ENCODE measurements at places on chromosomes 13 and 19.
A peak's percentile ranks its signal among the peaks of the same experiment; 100 is the strongest.

DNA sequence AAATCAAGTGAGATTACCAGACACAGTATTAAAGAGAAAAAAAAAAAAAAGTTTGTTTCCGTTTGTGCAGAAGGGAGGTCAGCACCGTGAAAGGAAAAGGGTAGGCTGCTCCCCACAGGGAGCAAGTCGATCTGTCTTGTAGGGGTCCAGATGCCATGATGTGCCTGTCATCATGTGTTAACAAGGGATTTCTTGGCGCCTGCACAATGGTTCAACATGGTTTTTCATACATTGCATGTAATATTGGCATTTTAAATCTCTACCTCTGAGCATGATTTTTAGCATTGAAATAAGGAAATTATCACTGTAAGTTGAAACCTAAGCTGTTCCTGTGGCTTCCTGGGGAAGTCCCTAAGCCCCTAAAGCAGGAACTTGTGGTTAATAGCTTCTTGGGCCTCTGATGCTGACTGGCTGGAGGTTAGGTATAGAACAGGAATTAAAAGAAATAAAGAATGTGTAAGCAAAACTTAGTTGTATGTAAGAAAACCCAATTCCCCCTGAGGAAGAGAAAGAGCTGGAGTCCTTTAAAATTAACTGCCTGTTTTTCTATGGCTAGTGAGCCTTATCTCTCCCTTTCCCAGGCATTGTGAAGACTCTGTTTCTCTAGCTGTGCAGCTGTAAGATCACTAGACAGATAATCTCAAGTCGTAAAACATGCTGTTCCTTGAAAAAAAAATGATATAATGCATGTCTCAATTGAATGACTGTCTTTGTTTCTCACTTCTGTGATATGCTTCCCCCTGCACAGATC, 7.4 kb upstream of the FCGBP start:
- peak; percentile 37 for DNase-seq

DNA sequence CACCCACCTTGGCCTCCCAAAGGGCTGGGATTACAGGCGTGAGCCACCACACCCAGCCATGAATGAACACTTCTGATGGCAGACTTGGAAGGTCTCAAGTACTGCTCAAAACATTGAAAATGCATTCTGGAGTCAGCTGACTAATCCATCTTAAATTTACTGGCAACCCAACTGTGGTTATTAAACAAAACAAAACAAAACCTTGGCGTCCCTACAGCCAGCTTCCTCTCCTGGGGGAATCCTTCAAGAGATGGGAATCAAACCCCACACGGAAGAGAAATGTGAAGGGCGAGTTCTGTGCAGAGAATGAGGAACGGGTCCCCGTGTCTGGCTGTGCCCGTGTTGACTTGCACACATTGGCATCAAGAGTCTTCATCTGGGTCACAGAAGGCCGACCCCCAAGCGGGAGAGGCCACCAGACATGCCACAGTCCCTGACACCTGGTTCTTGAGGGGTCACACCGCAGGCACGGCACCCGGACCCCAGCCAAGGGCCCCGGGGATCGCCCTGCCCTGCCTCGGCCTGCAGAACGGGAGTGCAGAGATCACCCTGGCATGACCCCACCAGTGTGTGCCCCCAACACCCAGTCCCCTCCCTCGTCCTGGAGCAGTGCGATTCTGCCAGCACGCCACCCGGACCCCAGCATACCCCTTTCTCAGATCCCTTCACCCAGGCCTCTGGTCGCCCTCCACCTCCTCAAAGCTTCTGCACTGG, 3.2 kb downstream of the MAP2K2 start:
- DNase-seq, result no peak

DNA sequence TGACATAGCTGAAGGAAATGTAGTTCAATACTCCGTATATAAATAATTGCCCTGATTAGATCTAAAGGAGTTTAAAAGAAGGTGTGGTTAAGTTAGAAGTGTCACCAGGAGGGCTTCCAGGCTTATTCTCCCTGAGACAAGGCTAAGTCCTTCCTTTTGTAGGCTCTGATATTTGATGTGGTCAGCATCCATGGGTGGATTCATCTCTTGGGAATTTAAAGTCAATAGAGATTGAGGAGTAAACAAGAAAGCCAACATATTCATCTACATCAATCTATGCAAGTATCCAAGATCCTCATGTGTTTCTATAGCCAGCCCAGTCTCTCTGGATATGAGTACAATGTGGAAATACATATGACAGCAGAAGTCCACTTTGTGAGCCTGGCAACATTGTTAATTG, 76.8 kb downstream of the KCTD12 start:
- DNase-seq, result no peak

- DNase-seq, result no peak
Measured at GRCh38 chr13:100887729-100888151, 213.1 kb upstream of the TMTC4 start.

DNA sequence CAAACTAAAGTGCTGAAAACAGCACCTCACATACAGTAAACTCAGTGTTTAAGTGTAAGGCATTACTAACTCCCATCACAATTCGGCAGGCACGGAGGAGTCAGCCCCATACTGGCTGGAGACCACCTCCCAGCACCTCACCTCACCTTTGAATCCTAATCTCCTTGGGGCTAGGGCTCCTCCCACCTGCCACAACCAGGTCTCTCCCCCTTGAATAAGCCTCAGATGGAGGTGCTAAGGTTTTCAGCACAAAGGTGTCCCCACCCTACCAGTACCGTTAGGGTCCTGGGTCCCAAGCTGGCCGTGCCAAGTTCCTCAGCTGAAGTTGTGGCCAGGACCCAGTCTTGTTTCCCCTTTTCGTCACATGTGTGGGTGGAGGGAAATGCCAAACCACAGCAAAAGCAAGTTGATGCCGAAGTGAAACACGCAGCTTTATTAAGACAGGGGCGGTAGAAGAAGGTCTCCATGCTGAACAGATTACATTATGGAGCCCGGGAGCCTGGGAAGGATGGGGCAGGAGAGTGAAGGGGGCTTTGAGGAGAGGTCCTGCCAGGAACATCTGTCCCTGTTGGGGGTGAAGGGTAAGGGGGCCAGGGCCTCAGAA, at the start of gene IGFLR1:
IGFLR1 (minus strand) TSS at position 332 of the 604 bp plus-strand sequence. CDS start 1,272 bp downstream, outside the sequence.
- peak; percentile 41 for DNase-seq

- no peak for DNase-seq
Measured at GRCh38 chr13:70723732-70724131, 615.5 kb upstream of the KLHL1 start.

- DNase-seq, result no peak
Measured at GRCh38 chr13:28602580-28602979, 56.4 kb upstream of the POMP start.

- no peak for DNase-seq
Measured at GRCh38 chr19:48568345-48568886, 16.4 kb downstream of the SULT2B1 start.

DNA sequence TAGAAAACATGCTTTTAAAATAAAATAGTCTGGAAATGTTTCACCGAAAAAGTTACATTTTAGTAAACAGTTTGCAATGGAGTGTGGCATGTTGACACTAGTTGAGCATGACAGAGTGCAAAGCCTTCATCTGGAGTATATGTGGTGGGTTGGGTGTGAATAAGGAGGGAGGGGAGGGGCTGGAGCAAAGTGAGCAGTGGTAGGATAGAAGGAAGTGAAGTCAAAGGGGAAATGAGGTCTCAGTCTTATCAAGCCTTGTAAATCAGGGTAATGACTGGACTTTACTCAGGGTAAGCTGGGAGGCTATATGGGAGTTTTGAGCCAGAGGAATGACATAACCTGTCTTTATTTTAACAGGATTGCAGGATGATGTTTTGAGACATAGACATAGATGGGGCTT, 222.8 kb downstream of the PCDH20 start:
- DNase-seq, result no peak

DNA sequence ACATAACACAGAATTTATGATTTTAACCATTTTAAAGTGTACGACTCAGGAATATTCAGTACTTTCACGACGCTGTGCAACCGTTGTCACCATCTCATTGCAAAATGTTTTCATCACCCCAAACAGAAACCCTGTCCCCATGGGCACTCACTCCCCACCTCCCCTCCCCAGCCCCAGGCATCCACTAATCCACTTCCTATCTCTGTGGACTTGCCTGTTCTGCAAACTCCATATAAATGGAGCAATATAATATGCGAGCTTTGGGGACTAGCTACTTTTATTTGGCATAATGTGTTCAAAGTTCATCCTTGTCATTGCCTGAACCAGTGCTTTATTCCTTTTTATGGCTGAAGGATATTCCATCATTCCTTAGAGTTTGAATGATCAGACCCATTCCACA, 7.3 kb upstream of the INSR start:
- DNase-seq, result no peak

GRCh38 chr13:112346173-112346898, 29.8 kb upstream of the SPACA7 start:
- no peak for DNase-seq

DNA sequence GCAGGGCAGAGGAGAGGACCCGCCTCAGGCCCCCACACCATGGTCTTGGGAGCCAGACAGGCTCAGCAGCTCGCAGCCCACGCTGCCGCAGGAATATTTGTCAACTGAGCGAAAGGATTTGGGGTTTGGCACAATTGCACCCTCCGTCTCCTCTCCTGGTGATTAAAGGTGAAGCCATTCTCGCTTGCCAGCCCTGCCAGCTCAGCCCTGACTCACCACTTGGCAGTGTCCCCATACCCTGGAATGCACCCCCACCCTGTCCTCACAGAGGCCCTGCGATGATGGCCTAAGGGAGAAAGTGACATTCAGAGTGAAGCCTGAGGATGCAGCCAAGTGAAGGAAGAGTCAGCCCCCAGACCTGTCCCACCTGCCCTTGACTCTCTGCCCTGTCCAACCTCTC, 18.8 kb downstream of the CYTH2 start:
- no peak for DNase-seq

DNA sequence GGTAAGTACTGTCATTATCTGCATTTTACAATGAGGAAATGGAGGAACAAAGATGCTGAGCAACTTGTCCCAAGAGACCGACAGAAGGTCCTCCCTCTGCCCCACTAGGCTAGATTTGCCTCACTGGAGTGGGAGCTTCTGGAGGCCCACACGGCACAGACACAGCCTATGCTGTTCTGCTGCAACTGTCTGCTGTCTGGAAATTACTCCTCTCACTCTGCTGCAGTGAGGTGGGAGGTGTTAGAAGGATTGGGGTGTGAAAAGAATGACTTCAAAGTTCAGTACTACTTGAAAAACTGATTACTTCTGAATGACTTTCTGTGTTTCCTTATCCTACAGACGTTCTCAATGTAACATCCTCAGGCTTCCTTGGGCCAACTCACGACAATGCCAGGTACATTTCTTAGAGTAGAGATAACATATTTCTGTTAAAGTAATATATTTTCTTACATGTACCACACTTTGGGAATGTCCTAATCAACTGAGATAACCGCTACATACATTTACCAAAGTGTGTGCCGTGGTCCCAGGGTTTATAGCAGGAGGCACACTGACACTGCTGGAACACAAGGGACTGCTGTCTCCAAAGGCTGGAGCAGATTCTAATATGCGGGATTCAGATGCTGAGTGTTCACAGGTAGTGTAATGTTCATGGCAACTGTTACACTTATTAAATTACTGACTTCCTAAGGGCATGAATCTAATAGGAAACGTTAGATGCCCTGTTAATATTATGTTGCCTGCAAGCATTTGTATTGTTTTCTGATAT, 53.5 kb upstream of the WASF3 start:
- DNase-seq, result no peak

DNA sequence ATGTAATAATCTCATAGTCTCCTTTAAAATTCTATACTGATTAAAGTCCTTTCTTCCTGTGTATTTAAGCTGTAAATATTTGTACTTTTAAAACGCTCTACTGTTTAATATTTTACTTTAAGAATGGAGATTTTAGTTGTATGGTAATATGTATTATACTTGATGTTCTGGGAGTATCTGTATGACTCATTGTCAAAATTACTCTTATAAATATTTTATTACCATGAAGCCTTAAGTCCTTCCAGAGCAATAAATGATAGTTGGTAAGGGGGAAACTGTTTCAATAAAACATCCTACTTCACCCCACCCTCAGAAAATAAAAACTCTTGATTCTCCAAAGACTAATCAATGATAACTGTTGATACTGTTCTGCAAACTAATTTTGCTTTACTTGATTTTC, 6.4 kb downstream of the PCDH9 start:
- DNase-seq, result no peak

DNA sequence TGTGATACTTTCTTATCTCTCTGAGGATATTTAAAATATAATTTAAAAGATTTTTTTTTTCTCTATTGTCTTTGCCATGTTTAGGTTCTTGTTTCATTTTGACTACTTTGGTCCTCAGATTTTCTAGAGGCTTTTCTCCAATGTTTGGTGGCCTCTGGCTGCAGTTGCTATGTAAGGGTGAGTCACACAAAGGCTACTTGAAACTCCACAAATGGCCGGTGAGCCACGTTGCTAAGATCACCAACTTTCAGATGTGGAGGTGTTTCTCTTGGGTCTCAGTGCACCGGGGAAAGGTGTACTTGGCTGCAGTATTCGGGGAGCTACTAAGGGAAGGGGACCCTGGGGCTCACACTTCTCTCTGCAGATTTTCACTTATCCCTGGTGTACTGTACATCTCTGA, 248.1 kb downstream of the HS6ST3 start:
- DNase-seq, result no peak

GRCh38 chr13:44220948-44221347, 152.7 kb upstream of the SERP2 start:
- no peak for DNase-seq

DNA sequence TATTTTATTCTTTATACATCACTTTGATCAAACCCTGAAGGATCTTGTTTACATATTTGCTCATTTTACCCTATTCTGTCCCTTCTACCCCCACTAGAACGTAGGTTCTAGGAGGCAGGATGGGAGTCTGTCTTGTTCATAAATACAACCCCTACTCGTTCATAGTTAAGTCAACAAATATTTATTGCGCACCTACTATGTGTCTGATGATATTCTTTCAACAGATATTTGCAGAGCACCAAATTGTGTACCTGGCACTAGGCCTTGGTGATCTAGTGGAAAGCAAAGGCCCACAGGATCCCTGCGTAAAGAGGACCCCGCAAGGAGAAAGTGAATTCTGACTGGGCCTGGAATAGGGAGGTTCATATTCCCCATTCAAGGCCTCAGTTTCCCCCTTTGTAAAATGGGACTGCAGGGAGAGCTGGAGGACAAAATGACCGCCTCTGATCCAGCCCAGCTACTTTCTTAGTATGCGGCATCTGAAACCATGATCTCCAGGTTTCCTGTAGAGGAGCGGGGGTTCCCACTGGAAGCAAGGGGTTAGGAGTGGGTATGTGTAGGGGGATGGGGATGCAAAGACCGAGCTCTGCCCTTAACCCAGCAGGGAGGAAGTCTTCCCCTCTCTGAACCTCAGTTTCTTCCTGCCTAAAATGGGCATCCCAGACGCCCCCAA, 534 bp upstream of the GEMIN7 start:
- no peak for DNase-seq

DNA sequence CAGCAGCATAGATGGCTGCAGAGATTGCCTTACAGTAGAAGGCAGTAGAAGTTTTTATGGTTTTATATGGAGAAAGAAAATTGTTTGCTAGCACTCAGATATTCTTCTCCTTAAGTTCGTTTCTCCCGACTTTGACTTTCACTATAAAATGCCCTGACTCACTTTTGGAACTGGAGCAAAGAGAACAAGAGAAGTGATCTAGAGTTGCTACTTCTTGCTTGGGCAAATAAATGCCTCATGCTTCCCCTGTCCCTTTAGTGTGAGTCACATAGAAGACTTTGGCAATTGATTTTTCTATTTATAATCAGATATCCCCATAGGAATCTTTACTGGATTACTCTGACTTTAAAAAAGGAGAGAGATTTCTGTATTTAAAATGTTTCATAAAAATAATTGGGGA, 46.9 kb downstream of the ITGBL1 start:
- DNase-seq, result no peak

GRCh38 chr19:11617180-11618062, 20.1 kb downstream of the ZNF627 start:
- no peak for DNase-seq
